ENCODE measurements at places on chromosomes 2 and 18.

- no peak for DNase-seq
Observed at GRCh38 chr18:72830109-72830508, 37.7 kb downstream of the NETO1 start.

GRCh38 chr2:63858291-63858690 lies 16.6 kb downstream of the UGP2 start:
- no peak for DNase-seq

DNA sequence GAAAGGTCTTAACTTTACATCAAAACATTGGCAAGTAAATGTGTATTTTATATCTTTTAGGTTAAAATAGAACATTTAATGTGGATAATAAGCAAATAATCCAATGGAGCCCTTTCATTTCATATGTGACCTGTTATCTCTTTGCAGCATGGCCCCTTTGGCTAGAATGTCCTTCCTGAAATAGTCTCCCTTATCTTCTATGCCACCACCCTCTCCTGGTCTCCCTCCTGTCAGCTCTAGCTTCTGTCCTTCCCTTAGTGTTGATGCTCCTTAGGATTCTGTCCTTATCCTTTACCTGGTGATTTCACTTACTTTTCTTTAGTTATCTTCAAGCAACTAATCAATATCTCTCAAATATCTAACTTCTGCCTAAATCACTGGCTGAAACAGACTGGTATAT lies 87.1 kb upstream of the TFCP2L1 start:
- no peak for DNase-seq

GRCh38 chr2:17522303-17522702 lies 4.1 kb upstream of the RAD51AP2 start:
- DNase-seq: no peak

All from T1000 (cell line).